ENCODE measurements at places on chromosomes 3 and 15. TPM values are rescaled to one million over a fixed set of nuclear protein-coding genes. Genes with fewer than 3 reads are reported as not detected.

WDR82 gene
- total RNA-seq, result 62.2 TPM

FBLN2 gene
- 8.3 TPM for total RNA-seq

DNA sequence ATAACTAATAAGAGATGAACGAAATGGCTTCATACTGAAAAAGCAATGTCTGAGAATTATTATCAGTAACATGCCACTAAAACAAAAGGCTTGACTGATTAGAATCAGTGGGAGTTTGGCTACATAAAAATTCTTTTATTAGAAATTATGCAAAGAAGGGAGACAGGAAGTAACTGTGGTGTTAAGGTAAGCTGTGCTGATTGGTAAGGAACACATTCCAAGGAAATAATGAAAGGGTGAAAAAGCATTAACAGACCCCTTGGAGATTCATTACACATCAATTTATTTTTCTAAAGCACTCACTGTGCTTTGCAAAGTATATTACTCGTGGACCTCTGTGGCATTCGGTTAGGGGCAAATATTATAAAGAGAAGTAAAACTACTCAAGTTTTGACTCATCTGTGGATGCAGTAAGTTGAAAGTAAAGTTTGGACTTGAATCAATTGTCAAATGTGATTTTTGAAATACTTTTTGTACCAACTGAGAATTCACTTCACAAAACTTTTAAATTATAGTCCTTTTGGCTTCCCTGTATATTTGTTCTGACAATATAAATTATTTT lies 176.1 kb upstream of the ZPLD1 start:
- DNase-seq, result no peak

- DNase-seq, result no peak
Measured at GRCh38 chr15:32834156-32834555, 116.4 kb downstream of the GREM1 start.

DNA sequence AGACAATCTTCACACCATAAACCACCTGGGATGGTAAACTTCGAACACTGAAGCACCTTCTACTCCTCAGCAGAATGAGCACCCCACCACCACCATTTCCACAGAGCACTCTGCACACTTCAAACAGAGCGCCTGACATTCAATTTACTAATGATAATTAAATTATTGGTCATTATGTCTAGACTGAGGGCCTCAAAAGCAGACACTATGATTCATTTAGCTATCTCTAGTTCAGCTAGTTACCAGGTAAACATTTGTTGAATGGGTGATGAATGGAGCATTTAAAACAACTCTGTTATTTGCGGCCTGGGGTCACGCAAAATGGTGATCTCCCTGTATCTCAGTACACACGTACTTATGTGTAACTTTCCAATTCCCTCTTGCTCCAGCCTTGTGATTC lies 40.9 kb downstream of the ACAP2 start:
- DNase-seq, result no peak

GRCh38 chr3:28326458-28326926 lies 22.0 kb upstream of the ZCWPW2 start:
- DNase-seq, result peak; percentile 24

CPNE9 gene
- total RNA-seq, result 0.81 TPM

BSN gene
- total RNA-seq, result 0.27 TPM

ADAMTS7 gene
- 0.27 TPM for total RNA-seq

- DNase-seq, result no peak
Measured at GRCh38 chr3:171811913-171812335, 1.6 kb upstream of the PLD1 start.

- DNase-seq, result no peak
Measured at GRCh38 chr3:45580112-45580765, 14.3 kb upstream of the LIMD1 start.

BNC1 gene
- total RNA-seq, result not detected

DZIP1L gene
- 7.3 TPM for total RNA-seq

TRPM1 gene
- under 0.01 TPM for total RNA-seq

GRCh38 chr3:47379411-47379899 lies 1.4 kb upstream of the PTPN23 start:
- no peak for DNase-seq

- no peak for DNase-seq
Measured at GRCh38 chr3:77096966-77097890, 57.3 kb downstream of the ROBO2 start.

DPPA2 gene
- under 0.01 TPM for total RNA-seq

DNA sequence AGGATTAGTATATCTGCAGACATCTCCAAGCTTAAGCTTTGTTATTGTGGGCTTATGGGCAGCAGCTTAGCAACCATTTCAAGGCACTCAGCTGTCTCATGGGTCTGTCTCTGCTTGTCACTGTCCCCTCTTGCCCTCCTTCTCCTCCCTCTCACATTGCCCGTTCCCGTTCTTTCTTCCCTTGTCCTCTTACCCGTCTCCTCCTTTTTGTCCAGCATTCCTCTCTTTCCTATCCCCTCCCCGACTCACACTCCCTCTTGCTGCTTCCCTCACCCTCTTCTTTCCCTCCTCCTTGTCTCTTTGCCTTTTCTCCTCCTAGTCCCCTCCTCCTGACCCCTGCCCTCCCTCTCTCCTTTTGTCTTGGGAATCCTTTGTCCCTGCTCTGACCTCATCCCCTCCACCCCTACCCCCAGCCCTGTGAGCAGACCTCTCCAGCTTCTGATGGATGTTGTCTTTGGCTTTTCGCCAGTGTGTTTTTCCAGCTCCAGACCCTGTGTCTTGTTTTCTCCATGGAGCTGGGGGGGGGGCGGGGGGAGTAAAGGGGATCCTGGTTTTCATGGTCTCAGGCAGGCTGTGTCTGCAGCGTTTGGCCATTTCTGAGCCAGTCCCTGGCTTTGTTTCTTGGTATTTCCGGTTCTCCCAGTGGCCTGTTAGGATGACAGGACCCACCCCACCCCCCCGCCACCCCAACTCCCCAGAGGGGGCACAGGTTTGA lies 47.9 kb upstream of the TRAK1 start:
- no peak for DNase-seq

GRCh38 chr15:37981201-37981600 lies 46.8 kb downstream of the TMCO5A start:
- no peak for DNase-seq

GRCh38 chr3:89795506-89795905 lies 688.1 kb downstream of the EPHA3 start:
- no peak for DNase-seq

LCMT2 gene
- 5.7 TPM for total RNA-seq

DNA sequence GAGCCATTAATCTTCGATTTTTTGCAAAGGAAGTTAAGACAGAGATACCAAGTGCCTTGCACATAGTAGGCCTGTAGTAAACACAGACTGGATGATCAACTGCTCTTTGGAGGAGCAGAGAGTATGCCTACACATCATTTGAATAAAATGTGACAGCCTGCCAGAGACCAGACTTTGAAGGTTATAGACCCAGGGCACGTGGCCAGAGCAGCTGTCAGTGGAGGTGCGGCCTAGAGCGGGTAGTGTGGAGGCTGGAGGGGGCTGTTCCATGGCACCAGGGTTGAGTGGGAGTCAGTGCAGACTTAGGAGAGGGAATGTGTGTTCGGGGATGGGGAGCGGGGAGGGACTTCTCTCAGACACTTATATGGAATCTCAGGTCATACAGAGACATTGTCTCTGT lies 80.8 kb downstream of the SMAD3 start:
- no peak for DNase-seq

DNA sequence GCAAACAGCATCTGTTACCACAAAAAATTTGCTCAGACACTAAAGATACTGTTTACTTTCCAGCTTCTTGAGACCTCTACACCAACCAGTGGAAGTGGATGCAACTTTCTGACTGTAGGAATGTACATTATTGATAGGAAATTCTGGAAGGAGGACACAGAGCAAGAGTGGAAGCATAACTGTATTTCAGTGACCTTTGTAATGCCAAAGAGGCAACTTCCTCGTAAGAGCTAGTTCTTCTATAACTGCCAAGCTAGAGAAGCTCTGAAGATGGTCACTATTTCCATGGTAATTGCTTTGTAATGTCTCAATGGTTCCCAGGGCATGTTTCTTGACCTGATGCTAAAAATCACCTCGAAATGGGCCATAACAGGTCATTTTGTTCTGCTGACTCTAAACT lies 96.3 kb upstream of the SLC2A2 start:
- DNase-seq, result no peak

MUC4 gene
- total RNA-seq, result under 0.01 TPM

GRCh38 chr3:196044513-196044912 lies 37.4 kb downstream of the TFRC start:
- DNase-seq, result no peak

AGTR1 gene
- total RNA-seq, result not detected

- no peak for DNase-seq
Measured at GRCh38 chr15:80325206-80325605, 73.2 kb upstream of the CTXND1 start.

DNA sequence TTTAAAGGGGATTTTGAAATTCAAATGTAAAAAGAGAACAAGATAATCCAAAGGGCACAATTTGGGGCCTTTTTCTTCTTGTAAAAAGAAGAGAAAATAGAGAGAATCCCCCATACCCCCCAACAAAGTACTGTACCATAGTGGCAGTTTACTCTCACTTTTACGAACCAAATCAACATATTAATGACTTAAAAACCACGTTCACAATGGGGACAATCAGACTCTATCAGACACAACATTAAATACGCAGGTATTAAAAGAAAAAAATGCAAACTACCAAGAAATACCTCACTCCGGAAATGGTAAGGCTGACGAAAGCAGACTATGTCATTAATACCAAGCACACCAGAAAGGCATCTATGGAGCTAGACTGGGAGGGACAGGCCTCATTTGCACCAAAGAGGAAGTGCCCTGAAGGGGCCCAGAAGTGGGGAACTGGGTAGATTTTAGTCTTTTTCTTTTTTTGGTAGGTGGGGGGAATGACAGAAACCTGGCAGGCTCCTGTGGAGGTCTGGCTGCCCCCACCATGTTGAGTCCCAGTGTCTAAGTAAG lies 134.3 kb downstream of the TIGIT start:
- no peak for DNase-seq

- DNase-seq, result no peak
Measured at GRCh38 chr15:39269352-39269751, 311.5 kb upstream of the THBS1 start.

CCR5 gene
- under 0.01 TPM for total RNA-seq

CLDN11 gene
- total RNA-seq, result not detected

DNA sequence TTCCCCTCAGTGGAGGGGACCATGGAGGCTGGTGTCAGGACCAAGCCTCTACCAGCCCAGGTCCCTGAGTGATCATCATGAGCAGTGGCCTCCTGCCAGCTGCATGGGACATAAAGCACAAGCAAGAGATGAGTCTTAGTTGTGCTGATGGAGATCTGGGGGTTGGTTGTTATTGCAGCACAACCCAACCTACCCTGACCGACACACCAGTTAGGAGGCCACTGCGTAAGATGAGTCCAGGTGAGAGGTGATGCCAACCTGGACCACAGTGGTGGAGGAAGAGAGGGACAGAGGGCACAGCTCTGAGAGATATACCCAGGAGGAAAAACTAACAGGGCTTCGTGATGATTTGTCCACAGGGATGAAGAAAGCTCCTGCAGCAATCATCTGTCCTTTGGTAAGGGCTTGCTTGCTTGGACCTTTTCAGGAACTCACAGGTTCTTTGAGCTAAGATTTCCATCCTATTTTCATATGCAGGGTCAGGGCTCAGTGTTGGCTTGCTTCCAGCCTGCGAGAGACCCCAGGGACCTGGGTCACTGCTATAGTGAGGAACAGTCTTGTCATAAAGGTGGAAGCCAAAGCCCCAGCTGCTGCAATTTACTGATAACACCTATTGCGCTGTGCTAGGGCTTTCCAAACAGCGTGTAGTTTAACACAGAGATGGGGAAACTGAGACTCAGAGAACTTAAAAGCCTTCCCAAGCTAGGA lies 8.1 kb downstream of the RASGRF1 start:
- DNase-seq, result no peak

GRCh38 chr3:179949869-179950268 lies 86.9 kb downstream of the PEX5L start:
- no peak for DNase-seq

ANP32A gene
- total RNA-seq, result 38.5 TPM

DNA sequence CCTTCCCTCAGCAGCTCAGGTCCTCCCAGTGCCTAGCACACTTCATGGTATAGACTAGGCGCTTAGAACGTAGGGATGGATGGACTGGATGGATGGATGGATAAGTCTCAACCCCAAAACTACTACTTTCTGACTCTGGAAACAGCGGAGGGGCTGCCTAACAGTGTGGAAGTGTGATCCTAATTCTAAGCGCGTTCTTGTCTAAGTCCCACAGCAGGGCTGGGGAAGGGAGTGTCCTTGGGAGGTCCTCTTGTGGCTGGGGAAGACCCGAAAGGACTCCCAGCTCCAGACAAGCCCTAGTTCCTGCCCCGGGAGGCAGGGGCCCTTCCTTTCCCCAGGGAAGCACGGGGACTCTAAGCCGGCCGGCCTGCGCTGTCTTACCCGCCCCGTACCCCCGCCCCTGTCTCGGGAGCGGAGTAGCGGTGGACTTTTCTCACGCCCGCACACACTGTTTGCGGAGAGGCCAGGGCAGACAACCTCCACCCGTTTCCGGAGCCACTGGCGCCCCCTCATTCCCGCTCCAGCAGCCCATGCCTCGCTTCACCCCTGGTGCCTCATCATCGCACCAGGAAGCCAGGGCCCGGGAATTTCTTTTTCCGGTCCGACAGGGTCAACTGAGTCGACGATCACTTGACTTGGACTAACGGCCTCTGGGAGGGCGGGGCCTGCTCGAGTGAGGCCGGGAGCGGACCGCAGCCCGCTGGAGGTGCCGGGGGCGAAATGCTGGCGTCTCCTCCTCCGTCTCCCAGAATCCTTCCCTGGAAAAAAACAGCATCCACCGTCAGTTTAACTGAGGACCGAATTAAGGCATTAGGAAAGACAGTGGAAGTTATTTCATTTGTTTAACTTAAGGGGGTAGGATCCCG lies 133.3 kb downstream of the TBC1D2B start:
- peak; percentile 63 for DNase-seq

- no peak for DNase-seq
Measured at GRCh38 chr15:49556437-49556836, 64.2 kb downstream of the FAM227B start.

LSAMP gene
- total RNA-seq, result 0.27 TPM

- peak; percentile 97 for DNase-seq
Measured at GRCh38 chr15:80160570-80161156, 7.9 kb downstream of the FAH start.

TNNC1 gene
- 0.54 TPM for total RNA-seq

GP9 gene
- 4.0 TPM for total RNA-seq

MON1A gene
- total RNA-seq, result 13.5 TPM

MKRN2OS gene
- total RNA-seq, result not detected

- DNase-seq, result no peak
Measured at GRCh38 chr3:31422237-31422636, 110.5 kb upstream of the STT3B start.

- DNase-seq, result no peak
Measured at GRCh38 chr15:72058585-72058984, 59.4 kb downstream of the MYO9A start.
